Germinal center (tissue), 1 donor: ENCODE measurements at places on chromosomes 5 and 9.

GRCh38 chr9:109064963-109065702 lies 51.8 kb upstream of the CTNNAL1 start:
- DNase-seq, result no peak

DNA sequence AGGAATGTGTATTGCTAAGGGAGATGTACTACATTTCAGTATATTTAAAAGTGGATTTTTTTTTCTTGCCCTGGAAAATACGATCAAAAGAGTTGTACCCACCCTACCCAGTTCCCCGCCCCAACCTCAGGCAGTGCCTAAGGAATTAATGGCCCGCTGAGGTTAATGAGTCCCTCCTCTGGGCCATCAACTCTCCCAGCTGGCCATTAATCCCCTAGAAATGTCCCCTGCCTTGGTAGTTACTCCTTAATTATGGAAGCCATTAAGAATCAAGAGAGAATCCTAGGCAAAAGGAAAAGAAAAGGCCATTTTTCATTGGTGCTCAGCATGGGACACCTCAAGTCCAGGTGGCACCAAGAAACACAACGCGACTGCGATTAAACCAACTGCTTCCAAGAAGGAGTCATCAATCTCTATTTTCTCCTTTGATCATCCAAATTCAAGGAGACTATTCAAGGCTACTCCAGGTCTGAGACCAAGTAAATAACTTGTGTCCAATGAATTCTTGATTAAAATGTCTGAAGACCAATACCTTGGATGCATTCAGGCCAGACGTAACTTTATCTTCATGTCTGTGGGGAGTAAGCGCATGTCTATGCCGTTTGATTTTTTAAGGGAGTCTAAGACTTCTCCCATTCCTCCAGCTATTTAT lies 1962.2 kb upstream of the WWC1 start:
- DNase-seq, result no peak

- no peak for DNase-seq
These were observed 10.2 kb downstream of the CMYA5 start for GRCh38 chr5:79699763-79700400.

DNA sequence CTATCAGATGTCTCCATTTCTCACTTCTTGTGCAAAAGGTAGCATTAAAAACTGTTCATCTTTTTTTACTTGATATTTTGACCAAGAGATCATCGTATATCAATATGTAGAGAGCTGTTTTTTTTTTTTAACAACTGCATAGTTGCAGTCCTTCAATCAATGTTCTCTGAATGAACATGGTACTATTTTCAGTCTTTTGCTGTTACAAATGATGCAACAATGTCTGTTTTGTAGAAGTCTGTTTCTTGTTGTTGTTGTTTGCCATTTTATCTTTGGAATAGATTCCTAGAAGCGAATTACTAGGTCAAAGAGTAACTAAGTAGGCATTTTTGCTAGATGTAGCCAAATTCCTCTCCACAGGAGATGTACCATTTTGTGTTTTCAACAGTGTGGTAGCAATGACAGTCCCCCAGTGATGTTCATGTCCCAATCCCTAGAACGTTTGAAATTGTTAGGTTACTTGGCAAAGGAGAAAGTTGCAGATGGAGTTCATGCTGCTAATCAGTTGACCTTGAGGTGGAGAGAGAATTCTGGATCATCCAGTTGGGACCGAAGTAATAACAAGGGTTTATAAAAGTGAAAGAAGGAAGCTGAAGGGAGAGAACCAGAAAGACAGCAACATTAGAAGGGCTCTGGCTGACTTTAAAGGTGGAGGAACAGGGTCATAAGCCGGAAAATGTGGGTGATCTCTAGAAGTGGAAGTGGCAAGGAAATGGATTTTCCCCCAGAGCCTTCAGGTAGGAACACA lies 6.3 kb downstream of the MTREX start:
- no peak for DNase-seq

DNA sequence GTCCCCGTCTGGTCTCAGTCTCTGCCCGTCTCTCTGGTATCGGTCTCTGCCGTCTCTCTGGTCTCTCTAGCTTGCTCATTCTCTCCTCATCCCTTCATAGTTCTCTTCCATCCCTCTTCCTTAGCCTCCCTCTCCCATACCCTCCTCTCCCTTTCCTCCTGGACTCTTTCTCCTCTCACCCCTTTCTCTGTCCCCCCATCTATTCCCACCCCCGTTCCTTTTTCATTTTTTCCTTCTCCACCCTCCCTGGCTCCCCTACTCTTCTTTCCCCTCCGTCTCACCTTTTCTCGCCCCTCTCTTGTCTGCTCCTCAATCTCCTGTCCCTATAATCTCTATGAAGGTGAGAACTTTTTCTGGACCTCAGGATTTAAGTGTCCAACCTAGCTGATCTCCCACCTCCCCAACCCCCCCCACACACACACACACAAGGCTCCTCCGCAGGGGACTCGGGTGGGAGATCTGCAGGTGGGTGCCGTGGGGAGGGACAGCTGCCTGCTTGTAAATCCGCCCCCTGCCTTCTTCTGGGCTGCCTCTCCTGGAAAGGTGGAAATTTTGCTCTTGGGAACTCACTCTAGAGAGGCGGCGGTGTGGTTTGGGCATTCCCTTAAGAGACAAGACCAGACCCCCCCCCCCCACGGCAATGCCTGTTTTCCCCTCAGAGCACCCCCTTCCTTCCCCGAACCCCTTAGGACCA lies 953 bp downstream of the UBE2QL1 start:
- DNase-seq, result no peak

- DNase-seq, result no peak
These were observed 159.9 kb downstream of the MLLT3 start for GRCh38 chr9:20462410-20462809.

GRCh38 chr9:97511655-97512427 lies 10.4 kb downstream of the TMOD1 start:
- no peak for DNase-seq

DNA sequence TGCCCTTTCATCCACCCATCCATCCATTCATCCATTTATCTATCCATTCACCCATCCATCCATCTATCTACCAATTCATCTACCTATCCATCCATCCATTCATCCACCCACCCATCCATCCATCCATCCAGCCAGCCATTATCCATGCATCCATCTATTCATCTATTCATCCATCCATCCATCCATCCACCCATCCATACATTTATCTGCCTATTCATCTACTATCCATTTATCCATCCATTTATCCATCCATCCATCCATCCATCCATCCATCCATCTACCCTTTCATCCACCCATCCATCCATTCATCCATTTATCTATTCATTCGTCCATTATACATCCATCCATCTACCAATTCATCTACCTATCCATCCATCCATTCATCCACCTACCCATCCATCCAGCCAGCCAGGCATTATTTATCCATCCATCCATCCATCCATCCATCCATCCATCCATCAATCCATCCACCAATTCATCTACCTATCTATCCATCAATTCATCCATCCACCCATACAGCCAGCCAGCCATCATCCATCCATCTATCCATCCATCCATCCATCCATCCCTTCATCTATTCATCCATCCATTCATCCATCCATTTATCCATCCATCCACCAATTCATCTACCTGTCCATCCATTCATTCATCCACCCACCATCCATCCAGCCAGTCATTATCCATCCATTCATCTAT lies 10.2 kb downstream of the COL27A1 start:
- DNase-seq, result no peak

DNA sequence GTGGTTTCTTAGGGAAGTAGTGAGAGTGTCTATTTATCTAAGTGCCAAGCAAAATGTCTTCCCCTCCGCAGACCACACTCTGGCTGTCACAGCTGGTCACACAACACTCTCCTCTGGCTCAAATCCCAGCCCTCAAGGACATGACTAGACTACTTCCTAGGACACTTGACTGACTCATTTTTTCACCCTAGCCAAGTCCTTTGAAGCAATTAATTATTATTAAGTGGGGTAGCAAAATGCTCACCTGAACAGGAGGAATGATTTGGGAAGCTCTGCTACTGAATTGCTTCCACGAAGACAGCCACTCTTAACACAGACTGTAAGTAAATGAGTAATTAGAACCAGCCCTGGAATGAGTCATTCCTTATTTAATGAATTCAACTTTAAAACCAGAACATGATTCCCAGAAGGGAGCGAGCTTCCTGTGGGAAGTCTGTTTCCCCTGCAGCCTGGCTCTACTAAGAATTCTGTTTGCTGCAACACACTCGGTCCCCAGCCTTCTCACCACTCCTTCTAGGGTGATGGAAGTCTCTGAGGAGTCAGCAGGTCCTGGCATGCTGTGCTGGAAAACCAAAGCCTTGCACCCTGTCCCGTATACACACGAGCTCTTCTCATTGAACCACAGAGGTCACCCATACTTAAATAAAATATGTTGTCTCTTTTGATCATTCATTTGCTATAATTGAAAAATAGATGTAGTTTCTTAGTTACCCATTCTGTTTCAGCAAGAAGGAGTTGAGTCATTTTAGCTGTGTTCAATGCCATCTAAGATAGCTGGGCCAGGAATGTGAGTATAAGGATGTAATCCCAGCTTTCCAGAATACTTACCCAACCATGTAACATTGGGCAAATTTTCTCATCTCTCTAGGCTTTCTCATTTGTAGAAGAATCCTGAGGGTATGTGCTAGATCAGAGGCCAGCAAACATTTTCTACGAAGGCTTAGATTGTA lies 218.6 kb upstream of the RASEF start:
- DNase-seq, result no peak

- DNase-seq, result no peak
These were observed 103.9 kb upstream of the TAF11L2 start for GRCh38 chr5:17394086-17394485.

DNA sequence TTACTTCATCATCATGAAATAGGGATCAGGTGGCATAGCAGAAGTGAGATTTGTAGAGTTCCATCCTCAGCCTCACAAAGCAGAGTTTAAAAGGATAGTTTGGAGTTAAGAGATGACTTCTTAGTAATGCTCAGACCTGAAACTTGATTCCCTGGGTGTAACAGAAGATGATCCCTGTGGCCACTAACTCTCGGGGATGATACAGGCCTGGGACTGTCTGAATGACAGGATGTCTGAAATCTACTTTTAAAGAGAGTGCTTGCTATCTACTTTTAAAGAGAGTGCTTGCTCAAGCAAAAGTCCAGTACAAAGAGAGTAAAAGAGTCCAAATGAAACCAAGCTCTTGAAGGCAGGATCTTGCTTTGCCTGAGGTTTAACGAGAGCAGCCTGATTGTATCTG lies 14.6 kb downstream of the ADAMTS16 start:
- DNase-seq, result no peak
